ENCODE measurements at places on chromosomes 13 and 19.

DNA sequence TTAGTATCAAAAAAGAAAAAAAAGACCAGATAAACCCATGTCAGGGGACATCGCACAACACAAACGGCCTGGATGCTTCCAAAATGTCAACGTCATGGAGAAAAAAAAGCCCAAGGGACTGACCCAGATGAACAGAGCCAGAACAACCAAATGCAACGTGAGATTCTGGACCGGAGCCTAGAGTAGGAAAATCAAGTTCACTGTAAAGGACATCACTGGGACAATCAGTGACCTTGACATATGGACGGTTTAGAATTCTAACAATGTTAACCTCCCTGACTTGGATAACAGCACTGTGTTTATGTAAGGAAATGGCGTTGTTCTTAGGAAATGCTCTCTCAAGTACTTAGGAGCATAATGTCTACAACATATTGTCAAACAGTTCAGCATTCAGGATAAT is 15.1 kb upstream of the EMP3 start:
- DNase-seq, result no peak

DNA sequence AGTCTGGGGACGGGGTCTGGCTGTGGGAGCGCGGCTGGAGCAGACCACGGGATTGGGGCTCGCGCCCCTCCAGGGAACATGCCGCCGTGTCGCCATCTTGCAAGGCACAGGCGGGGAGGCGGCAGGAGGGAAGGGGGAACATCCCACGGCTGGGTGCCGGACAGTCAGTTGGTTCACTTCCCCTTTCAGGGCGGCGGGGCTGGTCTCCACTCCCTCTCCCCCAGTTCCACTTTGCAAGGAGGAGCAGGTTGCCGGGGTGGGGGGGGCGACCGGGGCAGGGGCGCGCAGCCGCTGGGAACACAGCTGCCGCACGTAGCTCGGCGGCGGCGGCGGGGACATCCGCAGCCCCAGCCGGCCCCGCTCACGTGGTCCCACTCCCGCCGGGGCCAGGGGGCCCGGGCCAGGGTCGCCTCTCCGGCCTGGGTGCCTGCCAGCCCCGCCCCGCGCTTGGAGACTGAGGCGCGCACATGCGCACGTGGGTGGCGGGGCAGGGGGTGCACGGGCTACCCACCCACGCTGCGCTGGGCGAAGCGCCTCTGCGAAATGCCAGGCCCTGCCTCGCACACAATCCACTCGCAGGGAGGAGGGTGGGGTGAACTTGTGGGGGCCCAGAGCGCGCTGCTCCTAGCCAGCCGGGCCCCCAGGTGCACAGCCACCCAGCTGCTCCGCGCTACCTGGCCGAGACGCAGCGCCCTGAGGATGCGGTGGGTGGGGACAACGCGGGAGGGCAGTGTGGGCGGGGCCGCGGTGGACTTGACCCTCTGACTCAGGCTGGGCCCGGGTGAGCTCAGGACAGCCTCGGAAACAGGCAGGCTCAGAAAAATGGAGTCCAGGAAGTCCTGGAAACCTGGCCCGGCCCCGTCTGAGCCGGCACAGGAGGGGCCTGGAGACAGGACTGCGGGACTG is 6.4 kb downstream of the KLF16 start:
- peak; percentile 90 for DNase-seq

GRCh38 chr19:4279530-4280422 is 710 bp downstream of the SHD start:
- no peak for DNase-seq

GRCh38 chr13:101449790-101450748 is 2.4 kb upstream of the ITGBL1 start:
- no peak for DNase-seq

Data from mucosa of gallbladder (tissue), 1 donor.